ENCODE measurements at places on chromosomes 7 and 10.
A peak's percentile ranks its signal among the peaks of the same experiment; 100 is the strongest.

- no peak for ATAC-seq
These were observed 411.2 kb upstream of the KLF6 start for GRCh38 chr10:4196183-4196582.

- peak; percentile 41 for ATAC-seq
These were observed 121.6 kb upstream of the ZNF92 start for GRCh38 chr7:65251851-65252620.

GRCh38 chr10:74892839-74893238, 66.4 kb downstream of the KAT6B start:
- no peak for ATAC-seq

GRCh38 chr10:58384095-58384494, 1.1 kb upstream of the TFAM start:
- ATAC-seq = no peak

DNA sequence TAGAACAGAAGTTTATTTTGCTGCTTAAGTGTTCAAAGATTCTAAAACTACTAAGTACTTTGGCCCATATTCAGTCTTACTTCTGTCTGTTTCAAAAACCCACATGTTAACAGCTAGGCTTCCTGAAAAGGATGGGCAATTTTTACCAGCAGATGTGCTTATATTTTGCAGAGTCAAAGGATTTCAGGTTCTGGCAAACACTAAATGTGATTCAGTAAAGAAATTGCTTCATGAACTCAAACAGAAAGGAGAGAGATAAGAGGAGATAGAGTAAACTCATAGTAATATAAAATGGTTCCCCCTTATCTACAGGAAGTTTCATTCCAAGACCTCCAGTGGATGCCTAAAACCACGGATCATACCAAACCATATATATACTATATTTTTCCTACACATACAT, 248.5 kb downstream of the AGMO start:
- ATAC-seq = no peak

DNA sequence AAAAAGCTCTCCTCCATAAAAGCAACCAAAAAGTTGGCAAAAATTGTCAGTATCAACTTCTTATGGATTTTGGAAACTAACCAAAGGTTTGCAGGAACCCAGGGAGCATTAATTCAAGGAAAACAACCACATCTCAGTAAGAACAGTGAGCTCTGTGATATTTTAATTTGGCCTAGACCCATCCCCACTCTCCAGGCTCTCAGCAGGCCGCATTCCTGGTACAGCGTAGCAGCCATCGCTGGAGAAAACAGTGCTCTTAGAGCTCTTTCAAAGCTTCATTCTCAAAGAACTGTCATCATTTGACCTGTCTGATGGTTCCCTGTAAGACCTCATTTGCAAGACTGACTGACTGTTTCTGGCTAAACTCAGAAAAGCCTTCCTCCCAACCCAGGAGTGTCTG, 81.9 kb downstream of the NUDCD3 start:
- no peak for ATAC-seq

GRCh38 chr7:45574669-45575500, 717 bp downstream of the ADCY1 start:
- ATAC-seq = no peak

DNA sequence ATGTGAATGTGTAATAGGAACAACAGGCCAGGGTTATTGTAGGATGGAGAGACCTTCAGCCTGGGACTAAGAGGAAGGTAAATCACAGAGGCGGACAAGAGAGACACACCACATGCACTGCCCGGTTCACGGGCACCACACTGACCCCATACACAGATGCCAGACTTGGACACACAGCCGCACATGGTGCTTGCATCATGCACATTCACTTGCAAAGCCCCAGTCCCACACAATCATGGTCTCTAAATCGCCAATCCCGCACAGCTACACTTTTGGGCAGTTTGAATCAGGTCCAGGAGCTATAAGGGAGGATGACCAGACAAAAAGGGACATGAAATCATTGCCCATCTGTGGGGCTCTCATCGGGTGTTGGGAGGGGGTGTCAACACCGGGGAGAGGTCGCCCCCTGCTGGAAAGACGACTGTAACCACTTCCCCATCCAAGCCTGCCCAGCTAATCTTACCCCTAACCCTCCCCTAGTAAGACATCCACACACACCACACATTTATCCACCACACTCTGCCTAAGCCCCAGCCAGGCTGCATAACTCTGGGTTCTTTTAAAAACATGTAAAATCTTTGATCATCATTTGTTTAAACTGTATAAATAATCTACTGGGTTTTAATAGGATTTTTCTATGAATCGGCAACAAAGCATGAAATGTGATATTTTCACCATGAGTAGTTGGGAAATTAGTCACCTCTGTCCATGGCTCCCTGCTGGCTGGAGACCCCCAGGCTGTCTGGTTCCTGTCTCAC, 40.5 kb upstream of the SLF2 start:
- peak; percentile 53 for ATAC-seq

DNA sequence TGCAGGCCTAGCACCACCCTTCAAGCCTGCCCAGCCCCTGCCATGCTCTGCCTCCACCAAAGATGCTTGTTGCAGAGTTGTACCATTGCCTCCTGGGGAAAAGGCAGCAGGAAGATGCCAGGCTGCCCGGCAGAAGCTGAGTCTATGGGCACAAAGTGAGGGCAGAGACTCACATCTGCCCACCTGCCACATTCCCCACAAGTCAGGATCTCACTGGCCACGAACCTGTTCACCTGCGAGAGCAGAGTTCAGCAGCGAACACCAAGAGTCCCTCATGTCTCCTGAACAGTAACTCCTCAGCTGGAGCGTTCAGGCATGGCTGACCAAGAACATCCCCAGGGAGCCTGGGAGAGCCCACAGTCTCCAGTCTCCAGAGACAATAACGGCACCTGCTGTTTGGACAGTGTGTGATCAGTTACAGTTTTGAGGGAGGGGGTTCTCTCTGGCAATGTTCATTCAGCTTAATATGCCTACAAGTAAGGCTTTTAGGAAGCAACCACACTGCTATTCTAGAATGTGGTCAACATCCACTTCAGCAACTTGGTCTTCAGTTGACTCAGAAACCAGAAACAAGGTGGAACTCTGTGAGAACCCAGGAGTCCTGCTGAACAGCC, 78.5 kb downstream of the GRID1 start:
- ATAC-seq = no peak

- ATAC-seq = peak; percentile 25
These were observed 146.5 kb downstream of the ARID5B start for GRCh38 chr10:62047960-62048383.

GRCh38 chr10:26574783-26575182, 122.7 kb upstream of the PDSS1 start:
- ATAC-seq = no peak

GRCh38 chr10:115903207-115903606, 369.8 kb downstream of the GFRA1 start:
- ATAC-seq = no peak

GRCh38 chr10:91593366-91593765, 39.5 kb downstream of the PPP1R3C start:
- ATAC-seq = no peak

GRCh38 chr7:43042302-43042701, 70.1 kb upstream of the HECW1 start:
- no peak for ATAC-seq

- no peak for ATAC-seq
These were observed 247.0 kb downstream of the SNX10 start for GRCh38 chr7:26538689-26539088.

GRCh38 chr7:158818325-158819213, 10.7 kb downstream of the ESYT2 start:
- ATAC-seq = peak; percentile 78

DNA sequence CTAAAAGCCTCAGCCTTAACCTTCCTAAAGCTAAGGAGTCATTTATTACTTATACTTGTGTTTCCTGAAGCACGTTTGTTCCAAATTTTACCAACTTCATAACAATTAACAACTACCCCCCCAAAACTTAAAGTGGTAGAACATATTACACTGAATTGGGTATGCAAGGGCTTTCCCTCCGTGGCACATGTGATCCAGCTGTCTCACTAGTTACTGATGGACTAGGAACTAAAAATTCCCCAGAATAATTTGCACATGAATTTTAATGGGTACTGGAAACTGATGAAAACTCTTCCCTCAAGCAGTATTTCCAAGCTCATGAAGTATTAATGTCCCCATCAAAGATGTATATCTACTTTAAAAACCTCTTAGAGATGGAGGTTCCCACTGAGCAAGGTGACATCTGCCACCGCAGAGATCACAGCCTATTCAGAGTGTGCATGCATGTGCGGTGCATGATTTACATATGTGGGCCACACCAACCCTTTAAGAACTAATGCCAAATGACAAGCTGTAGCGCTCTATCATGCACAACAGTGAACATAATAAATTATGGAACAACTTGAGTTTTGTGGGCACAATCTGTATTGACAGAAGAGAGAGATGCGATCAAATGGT, 139.9 kb upstream of the ADCY1 start:
- ATAC-seq = no peak

GRCh38 chr10:77837925-77838595, 88.5 kb downstream of the DLG5 start:
- no peak for ATAC-seq

GRCh38 chr7:141877365-141877764, 36.1 kb upstream of the PRSS37 start:
- ATAC-seq = no peak

DNA sequence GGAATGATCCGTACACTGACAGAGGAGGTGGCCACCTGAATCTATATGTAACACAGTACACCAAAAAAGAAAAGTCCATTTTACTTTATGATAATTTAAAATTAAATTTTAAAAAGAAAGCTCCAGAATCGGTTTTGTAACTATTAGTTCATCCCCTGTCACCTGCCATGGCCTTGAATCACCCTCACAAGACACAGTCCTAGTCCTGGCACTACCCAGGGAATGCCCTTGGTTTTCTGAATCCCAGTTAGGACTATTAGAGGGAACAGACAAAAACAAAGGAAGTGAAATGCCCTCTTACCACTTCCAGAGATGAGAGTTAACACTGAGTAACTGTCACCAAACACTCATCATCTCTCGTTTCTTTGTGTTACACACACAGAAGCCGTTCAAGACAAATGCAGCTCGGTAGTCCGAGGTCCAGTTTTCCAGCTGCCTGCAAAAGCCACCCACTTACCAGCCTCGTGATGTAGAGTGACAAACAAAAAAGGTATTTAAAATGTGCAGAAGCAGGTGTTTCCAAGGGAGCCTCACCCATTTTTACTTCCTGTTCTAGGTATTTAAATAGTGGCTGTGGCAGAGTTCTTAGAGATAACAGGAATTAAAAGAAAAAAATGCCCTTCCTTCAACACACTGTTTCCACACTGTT, 6.1 kb downstream of the PTPRN2 start:
- no peak for ATAC-seq

DNA sequence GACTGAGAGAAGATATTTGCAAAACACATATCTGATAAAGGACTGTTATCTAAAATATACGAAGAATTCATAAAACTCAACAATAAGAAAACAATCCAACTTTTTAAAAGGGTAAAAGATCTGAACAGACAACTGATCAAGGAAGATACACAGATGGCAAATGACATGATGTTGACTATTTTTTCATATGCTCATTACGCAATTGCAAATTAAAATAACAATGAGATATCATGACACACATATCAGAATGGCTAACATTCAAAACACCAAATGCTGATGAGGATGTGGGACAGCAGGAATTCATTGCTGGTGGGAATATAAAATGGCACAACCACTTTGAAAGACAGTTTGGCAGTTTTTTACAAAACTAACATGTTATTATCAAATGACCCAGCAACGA, 8.9 kb downstream of the DENND11 start:
- no peak for ATAC-seq

GRCh38 chr10:84211566-84211965, 13.8 kb downstream of the LRIT2 start:
- ATAC-seq = no peak

GRCh38 chr10:28533186-28533564, 257 bp downstream of the WAC start:
- no peak for ATAC-seq

DNA sequence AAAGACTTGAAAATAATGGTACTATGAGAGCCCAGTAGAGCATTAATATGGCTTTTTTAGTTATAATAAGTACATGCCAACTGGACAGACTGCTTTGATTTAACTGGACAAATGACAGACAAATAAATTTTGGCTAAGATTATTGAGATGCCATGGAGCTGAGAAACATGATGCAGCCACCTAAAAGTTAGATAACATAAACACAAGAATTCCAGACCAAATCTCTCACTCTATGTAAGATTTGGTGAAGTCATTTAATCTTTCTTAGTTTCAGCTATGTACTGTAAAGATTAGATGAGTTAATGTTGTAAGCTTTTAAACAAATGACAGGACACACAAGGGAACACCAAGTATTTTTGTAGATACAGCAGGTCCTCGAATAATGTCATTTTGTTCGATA, 118.2 kb downstream of the CACNA2D1 start:
- no peak for ATAC-seq

DNA sequence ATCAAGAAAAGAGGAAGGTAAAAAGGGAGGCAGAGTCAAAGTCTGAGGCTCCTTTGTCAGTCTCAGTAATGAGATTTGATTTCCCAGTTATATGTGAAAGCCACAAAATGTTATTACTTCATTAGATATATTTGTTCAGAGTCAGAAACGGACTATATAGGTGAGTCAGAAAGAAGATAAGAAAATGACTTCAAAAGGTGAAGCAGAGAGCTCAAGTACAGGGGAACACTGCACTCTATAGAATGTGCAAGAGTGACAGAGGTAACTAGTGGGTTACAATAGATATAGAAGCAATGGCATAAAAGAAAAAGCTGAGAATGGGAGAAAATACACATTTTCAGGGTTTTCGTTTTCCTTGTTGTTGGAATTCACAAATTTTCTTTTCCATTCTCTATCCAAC, 43.3 kb downstream of the DGKB start:
- ATAC-seq = no peak

GRCh38 chr7:151137791-151138152, 29.7 kb downstream of the GBX1 start:
- ATAC-seq = no peak

GRCh38 chr10:118035354-118036005, 11.3 kb downstream of the RAB11FIP2 start:
- no peak for ATAC-seq

DNA sequence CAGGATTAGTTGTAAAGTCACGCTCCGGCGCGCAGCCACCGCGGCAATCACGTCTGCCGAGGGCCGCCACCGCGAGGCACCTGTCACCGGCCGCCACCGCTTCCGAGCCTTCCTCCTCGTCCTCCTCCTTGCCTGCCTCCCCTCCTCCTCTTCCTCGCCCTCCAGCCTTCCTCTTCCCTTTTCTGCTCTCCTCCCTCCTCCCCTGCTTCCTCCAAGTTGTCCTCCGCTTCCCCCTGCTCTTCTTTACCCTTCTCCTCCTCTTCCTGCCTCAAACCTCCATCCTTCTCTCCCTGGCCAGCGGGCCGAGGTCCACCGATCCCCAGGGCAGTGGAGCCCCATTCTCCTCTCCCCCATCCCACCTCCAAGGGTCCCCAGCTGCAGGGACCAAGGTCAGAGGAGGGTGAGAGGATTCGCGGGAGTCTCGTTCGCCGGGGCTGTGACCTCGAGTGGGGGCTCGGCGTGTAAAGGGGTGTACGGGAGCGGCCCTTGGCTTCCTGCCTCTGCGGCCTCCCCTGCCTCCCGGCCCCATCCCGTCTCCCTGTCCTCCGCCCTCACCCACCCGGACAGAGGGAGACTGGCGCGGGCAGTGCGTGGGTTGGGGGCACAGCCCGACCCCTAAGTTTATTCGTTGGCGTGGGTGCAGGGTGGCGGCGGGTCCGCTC, 89.5 kb upstream of the PAX2 start:
- no peak for ATAC-seq
